ENCODE measurements at places on chromosomes 16 and 17.

GRCh38 chr16:58417600-58417999 lies 25.3 kb downstream of the GINS3 start:
- DNase-seq, result no peak

- DNase-seq, result no peak
These were observed 17.6 kb downstream of the RDM1 start for GRCh38 chr17:35912942-35913341.

DNA sequence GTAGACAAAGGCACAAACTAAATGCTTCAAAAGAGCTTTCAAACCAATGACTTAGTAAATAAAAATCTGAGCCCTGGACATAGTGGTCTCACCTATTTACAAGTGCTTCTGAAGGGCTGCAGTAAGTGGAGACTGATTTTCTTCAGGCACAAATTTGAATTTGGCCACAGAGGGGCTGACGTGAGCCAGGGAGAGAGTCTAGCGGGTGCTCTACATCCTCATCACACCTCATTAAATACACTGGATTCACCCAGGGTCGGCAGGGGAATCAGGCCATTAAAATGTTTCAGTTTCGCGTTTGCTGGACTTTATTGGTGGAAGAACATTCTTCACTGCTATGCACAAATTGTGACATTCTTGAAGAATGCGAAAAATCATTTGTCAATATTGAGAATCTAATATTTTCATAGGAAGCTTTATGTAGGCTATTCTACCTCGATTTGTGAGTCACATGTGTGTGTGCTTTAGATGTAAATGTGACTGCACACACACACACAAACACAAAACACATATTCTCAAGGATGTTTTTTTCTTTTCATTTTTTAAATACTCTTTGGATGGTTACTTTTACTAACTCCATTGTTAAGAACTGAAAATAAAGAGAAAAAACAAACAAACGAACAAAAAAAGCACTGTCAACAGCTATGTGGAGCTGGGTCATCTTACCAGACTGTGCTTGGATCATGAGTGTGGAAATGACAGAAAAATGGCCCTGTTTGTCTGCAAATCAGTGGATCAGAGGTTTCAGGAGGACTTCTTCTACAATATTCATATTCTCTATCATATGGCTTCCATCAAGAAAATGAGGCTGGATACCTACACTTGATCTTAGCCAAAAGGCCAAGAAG lies 58.9 kb downstream of the CDH11 start:
- no peak for DNase-seq

- DNase-seq, result no peak
These were observed 1.5 kb downstream of the MYBBP1A start for GRCh38 chr17:4553669-4554068.

DNA sequence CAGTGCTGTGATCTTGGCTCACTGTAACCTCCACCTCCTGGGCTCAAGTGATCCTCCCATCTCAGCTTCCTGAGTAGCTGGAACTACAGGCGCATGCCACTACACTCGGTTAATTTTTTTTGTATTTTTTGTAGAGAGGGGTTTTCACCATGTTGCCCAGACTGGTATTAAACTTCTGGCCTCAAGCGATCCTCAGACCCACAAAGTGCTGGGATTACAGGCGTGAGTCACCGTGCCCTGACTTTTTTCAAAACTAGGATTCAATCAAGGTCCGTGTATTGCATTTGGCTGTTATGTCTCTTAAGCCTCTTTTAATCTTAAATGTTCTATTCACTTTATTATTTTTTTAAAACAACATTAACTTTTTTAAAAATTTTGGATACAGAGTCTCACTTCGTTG lies 4.3 kb upstream of the CCL22 start:
- DNase-seq, result no peak

- no peak for DNase-seq
These were observed 23.9 kb downstream of the DHRS7C start for GRCh38 chr17:9767432-9767991.

DNA sequence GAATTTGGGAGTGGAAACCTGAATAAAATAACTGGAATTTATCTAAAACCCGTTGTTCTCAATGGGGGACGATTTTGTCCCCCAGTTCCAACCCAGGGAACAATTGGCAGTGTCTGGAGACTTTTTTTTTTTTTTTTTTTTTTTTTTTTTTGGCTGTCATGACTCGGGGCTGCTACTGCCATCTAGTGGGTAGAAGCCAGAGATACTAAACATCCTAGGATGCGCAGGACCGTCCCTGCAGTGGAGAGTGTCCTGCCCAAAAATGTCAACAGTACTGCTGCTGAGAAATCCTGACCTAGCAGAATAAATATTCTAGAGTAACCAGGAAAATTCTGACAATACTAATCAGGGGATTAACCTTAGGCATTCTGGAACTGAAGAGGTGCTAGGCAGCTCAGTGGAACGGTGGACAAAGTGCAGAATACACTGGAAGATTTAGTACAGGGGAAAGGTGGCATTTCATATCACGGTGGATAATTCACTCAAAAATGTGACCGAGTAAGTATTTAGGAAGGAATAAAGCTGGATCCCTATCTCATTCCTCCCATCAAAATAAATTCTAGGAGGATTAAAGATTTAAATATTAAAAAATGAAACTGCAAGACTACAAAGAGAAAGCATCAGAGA lies 107.6 kb downstream of the SPECC1 start:
- DNase-seq, result no peak

DNA sequence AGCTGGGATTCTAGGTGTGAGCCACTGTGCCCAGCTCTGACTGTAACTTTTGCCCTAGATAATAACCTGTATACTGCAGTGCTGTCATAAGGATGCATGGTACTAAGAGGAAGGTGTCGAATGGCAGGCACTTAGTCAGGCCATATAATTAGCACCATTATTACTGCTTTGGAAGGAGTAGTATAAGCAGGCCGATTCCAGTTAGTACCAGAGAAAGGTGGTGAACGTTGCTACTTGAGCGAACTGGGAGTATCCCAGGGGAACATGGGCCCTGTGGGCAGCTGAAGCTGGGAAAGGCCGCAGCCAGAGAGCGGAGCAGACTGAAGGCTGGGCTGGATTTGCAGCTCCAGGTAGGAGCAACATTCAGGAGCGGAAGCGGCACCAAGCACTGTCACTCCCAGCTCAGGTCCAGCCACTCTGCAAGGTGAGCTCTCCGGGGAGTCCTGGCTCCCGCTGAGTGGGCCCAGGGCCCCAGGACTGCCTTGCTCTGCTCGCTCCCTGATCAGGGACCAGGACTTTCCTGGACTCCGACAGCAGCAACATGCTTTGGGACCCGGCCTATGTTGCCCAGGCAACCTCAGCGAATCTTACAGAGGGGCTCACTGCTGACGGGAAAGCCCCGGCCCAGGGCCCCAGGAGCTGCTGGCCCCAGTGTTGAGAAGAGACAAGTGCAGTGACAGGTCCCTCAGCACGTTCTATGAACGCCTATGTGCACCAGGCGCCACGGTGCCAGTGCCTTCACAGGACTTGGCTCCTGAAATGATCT lies 28.6 kb downstream of the C16orf74 start:
- DNase-seq, result no peak

- DNase-seq, result no peak
These were observed 44.0 kb downstream of the ANKRD11 start for GRCh38 chr16:89446136-89446974.

DNA sequence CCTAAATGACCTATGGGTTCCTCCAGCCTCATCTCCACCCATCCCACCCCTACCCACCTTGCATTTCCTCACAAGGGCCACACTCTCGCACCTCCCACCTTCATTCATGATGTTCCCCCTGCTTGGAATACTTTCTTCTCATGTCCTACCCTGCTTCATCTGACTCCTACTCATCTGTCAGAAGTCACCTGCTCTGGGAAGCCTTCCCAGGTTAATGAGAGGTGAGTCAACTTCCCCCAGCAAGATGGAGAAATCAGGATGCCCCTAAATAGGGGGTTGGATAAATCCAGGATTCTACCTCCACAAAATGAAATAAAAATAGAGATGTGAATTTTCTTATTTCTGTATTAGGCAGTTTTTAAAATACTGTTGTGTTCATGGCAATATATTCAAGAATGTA lies 51.0 kb upstream of the WSB1 start:
- no peak for DNase-seq

GRCh38 chr16:23852794-23853562 lies 17.2 kb downstream of the PRKCB start:
- no peak for DNase-seq
